ENCODE measurements at places on chromosomes 2 and 18.
A peak's percentile ranks its signal among the peaks of the same experiment; 100 is the strongest.

- no peak for DNase-seq
These were observed 6.0 kb downstream of the SLC4A3 start for GRCh38 chr2:219633276-219634065.

GRCh38 chr18:69628774-69629359 lies 228.2 kb downstream of the DOK6 start:
- no peak for DNase-seq

DNA sequence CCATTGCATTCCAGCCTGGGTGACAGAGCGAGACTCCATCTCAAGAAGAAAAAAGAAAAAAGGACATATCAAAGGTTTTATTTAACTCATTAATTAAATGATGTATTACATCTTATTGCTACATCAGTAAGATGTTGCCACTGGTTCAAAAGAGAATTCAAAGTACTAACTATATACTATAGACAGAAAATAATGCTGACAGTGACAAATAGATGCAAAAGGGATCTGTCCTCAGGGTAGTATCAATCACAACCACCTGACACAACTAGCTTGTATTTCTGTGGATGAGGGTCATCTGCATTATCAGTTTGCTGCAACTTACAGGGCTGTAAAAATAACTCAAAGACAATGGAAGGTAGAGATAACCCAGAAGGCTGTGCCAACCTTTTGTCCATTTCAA lies 16.4 kb upstream of the CREG2 start:
- no peak for DNase-seq

- no peak for DNase-seq
These were observed 77.4 kb downstream of the DYSF start for GRCh38 chr2:71530641-71531332.

DNA sequence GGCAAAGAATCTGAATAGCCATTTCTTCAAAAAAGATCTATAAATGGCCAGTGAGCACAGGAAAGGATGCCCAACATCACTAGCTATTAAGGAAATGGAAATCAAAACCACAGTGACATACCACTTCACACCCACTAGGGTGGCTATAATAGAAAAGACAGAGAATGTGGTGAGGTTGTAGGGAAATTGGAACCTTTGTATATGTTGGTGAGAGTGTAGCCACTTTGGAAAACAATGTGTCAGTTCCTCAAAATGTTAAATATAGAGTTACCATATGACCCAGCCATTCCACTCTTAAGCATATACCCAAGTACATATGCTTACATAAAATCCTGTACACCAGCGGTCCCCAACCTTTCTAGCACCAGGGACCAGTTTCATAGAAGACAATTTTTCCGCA lies 152.8 kb downstream of the SMAD2 start:
- DNase-seq, result no peak

DNA sequence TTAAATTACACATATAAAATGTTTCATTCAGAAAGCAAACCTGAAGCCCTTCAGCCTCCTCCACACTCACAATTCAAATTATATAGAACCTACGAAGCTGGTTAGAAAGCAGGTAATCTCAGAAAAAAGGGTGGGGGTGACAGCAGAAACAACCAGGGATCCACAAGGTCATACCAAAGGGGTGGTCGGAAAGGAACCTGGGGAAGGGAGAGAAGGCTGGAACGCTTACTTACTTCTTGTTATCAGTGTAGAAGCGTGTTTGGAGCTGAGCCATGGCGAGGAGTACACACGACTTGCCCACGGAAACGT lies 316 bp downstream of the WDR12 start:
- no peak for DNase-seq

GRCh38 chr2:158403237-158403636 lies 53.3 kb downstream of the CCDC148 start:
- no peak for DNase-seq

DNA sequence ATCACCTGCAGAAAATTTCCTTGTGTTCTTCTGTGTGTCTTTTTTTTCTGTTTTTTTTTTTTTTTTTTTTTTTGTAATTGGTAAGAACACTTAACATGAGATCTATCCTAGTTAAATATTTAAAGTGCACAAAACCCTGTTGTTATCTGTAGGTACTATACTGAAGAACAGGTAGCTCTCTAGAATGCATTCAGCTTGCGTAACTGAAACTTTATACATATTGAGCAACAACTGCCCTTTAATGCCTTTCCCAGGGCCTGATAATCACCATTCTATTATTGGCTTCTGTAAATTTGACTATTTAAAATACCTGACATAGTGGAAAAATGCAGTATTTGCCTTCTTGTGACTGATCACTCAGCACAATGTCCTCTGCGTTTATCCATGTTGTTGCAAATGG lies 701.8 kb downstream of the SUCLG1 start:
- DNase-seq, result no peak

DNA sequence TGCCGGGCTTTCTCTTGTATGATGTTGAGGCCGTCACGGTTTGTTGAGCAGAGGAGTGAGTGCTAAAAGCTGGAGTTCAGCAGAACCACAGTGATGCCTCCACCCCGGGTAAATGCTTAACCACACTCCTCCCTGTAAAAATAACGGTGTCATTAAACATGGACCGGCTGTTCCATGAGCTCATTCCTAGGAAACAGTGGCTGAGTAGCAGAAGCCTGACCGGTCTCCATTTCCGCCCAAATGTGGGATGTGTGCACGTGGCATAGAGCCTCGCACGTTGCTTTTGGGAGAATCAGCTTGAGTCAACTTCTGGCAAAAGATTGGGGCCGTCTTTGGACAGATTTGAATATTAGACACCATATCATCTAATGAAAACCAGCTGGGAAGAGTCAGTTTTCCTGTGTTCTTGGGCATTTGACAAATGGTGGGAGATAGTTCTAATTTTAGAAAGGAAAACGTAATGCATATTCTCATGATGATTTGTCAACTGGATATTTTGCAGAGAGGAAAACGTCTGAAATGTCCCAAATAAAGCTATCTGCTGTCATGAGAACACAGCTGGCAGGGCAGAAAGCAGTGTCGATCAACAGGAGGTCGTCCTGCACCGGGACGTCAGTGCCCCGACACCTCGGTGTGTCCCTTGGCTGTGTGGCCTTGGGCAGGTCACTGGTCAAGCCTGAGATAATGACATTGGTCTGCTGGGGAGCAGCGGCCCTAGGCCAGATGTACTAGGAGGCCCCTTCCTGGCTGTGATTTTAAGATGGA lies 42.4 kb downstream of the LRRFIP1 start:
- peak; percentile 66 for DNase-seq

- DNase-seq, result no peak
These were observed 107.2 kb upstream of the PARD3B start for GRCh38 chr2:204437815-204438756.

DNA sequence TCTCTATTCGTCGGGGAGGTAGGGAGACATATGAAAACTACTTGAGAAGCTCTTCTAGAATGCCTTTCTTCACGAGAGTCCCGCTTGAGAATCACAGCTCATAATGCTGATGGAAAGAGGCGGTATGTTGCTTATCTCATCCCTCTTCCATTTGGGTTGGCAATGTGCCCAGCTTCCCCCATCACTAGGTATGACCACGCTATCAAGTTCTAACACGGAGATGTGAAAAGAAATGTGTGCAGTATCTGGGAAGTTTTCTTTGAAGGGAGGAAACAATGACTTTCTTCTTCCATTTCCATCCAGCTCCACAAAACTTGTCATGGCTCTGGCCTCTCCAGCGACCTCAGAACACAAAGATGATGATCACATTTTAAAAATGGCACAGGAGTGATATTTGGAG lies 742.4 kb downstream of the DCDC2C start:
- no peak for DNase-seq

- DNase-seq, result no peak
These were observed 38.6 kb upstream of the TTN start for GRCh38 chr2:178845566-178846457.

DNA sequence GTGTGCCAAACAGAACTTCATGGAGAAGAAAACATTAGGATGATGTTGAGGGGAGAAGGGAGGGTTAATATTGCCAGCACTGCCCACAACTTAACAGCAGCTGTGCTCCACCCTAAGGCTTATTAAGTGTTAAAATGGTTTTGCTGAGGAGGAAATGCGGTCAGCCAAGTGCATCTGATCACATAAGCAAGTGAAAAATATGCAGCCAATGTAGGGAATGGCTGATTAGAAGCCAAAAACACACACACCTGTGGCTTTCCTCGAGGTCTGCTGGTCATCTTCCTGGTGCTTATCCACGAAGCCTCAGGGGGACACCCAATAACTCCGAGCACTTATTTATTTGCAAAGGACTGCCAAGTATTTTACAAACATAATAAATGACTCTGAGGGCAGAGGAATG lies 66.3 kb upstream of the GPR45 start:
- DNase-seq, result no peak

DNA sequence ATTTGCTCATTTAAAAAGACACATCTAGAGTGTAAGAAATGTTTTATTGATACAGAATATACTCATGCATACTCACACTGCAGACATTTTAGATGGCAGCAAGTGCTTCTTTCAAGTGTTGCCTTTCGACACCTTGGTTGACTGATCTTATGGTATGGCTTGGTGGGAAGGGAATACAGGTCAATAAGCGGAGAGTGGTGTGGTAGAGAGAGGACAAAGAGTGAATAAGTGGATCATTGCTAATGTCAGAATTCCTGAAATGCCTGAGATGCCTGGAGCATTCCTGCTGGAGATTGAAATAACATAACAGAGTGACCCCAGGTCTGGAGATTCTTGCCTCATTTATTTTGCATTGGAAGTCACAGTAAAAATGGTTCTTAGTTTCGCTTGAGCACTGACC lies 76.7 kb downstream of the RND3 start:
- no peak for DNase-seq

DNA sequence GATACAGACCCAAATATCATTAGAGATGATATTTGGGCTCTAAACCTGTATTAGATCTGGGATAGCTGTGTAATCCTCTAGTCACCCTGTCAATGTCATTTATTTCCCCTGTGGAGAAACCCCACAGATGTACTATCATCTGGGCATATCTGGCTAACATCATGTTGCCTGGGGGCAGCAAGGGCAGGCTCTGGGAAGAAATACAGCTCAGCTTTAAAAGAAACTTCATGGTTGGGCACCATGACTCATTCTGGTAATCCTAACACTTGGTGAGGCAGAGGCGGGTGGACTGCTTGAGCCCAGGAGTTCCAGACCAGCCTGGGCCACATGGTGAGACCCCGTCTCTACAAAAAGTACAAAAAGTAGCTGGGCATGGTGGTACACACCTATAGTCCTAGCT lies 282.5 kb downstream of the SLC8A1 start:
- no peak for DNase-seq

- DNase-seq, result no peak
These were observed 1.1 kb downstream of the DOK1 start for GRCh38 chr2:74555610-74556103.

- no peak for DNase-seq
These were observed 44.2 kb downstream of the CYP27C1 start for GRCh38 chr2:127175751-127176354.

DNA sequence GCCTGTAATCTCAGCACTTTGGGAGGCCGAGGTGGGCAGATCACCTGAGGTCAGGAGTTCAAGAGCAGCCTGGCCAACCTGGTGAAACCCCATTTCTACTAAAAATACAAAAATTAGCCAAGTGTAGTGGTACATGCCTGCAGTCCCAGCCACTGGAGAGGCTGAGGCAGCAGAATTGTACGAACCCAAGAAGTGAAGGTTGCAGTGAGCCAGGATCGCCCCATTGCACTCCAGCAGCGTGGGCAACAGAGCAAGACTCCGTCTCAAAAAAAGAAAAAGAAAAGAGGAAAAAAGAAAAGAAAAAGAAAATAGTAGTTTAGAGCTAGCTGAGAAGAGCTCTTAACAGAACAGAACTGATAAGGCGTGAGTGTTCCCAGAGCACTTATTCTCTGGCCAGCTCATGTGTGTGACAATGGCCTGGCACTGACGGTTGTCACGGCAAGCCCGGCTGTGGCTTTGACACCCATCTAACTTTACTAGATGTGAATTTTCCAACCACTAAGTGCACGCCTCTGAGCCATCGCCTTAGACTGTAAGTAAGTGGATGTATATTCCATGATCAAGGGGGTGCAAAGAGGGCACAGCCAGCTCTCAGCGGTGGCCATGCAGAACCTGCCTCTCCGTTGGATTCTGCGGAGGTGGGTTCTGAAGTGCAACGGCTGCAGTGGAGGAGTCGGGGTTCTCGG lies 80.0 kb downstream of the ZNF516 start:
- DNase-seq, result no peak

GRCh38 chr2:218432676-218433365 lies 13.9 kb downstream of the VIL1 start:
- DNase-seq, result no peak

- DNase-seq, result no peak
These were observed 47.2 kb downstream of the DYSF start for GRCh38 chr2:71500426-71501079.

- no peak for DNase-seq
These were observed 8.3 kb upstream of the IL1R2 start for GRCh38 chr2:101983486-101983885.

GRCh38 chr2:42848265-42848664 lies 55.9 kb upstream of the HAAO start:
- DNase-seq, result no peak

GRCh38 chr2:237035781-237036475 lies 49.8 kb upstream of the COPS8 start:
- no peak for DNase-seq
